Inflammatory macrophage (primary cell): ENCODE measurements at places on chromosomes 7 and 10.
A peak's percentile ranks its signal among the peaks of the same experiment; 100 is the strongest.

- no peak for DNase-seq
Measured at GRCh38 chr10:42960991-42961795, 115.7 kb upstream of the RET start.

DNA sequence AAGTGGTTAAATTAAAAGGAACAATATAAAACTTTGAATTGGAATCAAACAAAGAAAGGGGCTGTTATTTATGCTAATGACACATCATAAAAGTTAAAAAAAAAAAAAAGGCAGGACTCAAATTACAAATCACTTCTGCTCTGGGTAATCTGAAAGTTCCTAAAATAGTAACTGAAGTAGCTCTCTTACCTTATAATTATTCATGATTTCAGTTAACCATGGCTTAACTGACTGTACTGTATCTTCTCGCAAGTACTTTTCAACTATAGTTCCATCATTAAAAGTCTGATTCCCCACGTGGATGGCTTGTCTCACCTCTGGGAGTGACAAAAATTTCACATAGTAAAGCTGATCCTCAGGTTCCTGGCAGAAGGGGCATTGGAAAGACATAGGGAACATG, 82.5 kb downstream of the CPVL start:
- no peak for DNase-seq

DNA sequence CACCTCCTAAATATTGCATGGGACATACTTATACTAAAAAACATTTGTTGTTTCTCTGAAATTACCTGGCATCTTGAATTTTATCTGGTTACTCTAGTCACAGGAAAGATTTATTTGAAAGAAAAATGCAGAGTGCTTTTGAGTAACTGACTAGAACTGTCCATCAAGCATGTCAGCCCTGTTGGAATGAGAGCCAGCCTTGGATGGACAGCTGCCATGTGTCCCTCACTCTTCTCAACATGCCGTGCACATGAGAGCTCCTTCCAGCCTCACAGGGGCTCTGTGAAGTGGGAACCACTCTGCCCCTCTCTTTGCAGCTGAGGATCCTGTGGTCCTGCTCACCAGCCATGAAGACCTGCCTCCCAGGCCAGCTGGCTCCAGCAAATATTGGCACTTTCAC, 118.3 kb upstream of the SHH start:
- DNase-seq = no peak

GRCh38 chr10:19164461-19164860, 115.9 kb downstream of the MALRD1 start:
- DNase-seq = no peak

- DNase-seq = no peak
Measured at GRCh38 chr7:73832806-73833205, 2.0 kb downstream of the CLDN4 start.

DNA sequence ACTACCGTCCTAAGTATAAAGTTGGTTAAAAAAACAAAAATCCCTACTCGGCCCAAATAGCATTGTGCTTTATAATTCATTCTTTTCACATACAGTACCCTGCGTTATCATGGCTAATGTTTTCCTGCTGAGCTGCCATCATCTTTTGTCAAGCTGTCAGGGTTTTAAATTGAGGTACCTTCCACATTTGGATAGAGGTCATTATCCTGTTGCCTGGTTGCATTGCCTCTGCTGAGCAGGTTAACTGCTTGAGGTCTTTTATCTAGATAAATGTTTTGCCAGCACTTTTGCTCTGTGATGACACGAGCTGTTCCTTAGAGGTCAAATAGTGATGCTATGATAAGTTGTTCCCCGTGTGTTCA, 94.4 kb upstream of the FZD1 start:
- DNase-seq = no peak

- peak; percentile 39 for DNase-seq
Measured at GRCh38 chr7:69827558-69827957, 229.3 kb downstream of the AUTS2 start.

- DNase-seq = no peak
Measured at GRCh38 chr10:31171402-31172083, 139.9 kb upstream of the ZNF438 start.

- no peak for DNase-seq
Measured at GRCh38 chr7:151453326-151453791, 13.4 kb upstream of the CRYGN start.

GRCh38 chr7:128204455-128204854, 36.6 kb upstream of the LEP start:
- DNase-seq = no peak

- DNase-seq = no peak
Measured at GRCh38 chr7:47794016-47794415, 154.2 kb downstream of the PKD1L1 start.

DNA sequence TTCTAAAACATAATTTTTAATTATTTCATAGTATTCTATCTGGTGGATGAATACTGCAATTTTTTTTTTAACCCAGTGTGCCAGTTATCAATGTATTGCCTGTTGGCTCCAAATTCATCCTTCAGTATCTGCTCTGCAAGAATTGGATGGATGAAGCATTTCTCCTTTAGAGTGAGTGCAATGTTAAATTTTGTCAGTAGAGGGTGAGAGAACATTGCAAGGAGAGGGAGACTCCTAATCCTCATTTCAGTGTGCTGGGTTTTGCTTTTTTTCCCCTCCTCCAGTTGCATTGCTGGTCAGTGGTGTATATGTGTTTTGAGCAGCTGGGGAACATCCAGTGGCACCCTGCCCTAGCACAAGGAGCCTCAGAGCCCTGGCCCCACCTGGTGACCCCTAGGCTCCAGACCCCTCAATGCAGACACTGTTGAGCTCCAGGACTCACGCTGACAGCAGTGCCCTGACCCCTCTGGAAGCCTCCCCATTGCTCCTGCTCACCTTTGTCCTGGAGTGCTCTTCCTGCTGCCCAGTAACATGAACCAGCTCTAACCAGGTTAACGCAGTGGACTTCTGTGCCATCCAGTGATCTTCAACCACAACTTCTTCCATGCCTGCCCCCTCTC, 199.4 kb downstream of the USP6NL start:
- no peak for DNase-seq

DNA sequence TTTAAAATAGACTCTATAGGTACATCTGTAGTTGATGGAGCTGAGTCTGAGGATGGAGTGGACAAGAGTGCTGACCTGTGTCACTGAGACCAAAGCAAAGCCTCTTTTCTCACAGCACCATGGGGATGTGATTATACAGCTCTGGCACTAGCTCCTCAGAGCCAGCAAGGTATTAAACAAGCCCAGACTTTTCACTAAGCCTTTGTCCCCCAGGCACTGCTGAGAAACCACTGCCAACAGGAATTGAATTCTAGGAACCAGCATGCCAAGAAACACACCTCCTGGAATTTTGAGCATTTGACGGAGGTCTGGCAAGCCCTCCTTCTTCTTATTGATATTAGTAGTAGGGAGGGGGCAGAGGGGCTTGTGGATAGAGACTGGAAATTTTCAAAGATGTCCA, 147.0 kb downstream of the C1GALT1 start:
- no peak for DNase-seq

DNA sequence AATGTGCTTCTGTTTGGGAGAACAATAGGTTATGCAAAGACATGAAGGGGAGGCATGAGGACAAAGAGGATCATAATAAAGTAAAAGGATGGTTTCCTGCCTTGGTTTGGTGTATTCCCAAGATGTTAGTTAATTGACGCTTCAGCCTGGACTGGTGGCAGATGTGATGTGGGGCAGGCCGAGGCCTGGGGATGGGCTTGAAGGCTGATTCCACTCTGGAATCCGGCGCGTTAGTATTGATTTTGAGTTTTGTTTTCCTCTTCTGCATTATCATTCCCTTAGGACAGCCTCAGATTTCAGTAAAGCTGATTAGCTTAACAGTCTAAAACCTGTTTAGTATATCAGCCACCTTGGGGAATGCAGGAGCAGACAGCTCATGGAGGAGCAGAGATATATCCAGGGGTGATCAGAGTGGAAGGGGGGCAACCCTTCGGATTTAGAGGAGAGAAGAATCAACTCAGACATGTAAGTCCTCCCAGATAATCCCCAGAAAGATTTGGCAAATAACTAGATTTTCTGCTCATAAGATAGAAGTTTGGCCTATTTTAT, 159.8 kb upstream of the MTPN start:
- no peak for DNase-seq

DNA sequence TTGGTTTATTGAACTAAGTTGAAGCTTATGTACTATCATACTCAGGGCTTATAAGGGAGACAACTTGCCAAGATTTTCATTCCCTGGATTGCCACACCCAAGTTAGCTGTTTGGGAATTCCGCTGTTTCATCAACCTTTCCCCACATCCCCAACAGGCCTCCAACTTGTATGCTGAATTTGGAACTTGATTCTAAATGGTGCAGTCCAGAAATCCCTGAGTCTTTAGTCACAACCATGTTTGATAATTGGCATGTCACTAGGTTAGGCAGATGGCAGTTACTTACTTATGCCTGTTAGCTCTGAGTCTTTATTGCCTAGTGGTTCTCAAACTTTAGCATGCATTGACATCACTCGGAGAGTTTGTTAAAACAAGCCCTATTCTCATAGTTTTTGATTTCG, 135.4 kb upstream of the PRPS1L1 start:
- no peak for DNase-seq

GRCh38 chr7:141715794-141716689, 7.9 kb downstream of the WEE2 start:
- no peak for DNase-seq

DNA sequence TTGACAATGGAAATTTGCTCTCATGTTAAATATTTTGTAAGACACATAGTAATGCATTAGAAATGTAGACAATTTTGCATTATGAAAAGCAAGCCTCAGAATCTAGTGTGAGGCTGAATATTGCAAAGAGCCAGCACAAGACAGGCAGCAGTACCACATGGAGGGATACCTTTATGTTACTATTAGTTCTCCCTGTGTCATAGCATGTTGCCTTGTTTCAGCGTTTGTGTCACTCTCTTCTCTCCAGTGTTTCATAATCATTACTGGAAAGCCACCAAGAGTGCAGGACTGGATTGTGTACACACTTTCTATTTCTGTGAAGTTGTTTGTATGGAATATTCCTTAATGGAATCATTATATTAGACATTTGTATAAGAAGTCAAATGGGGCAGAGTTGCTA, 8.5 kb downstream of the AHR start:
- DNase-seq = no peak

GRCh38 chr10:63005246-63005645, 127.9 kb upstream of the NRBF2 start:
- no peak for DNase-seq

GRCh38 chr10:70476249-70477035, 2.1 kb upstream of the PALD1 start:
- DNase-seq = no peak

DNA sequence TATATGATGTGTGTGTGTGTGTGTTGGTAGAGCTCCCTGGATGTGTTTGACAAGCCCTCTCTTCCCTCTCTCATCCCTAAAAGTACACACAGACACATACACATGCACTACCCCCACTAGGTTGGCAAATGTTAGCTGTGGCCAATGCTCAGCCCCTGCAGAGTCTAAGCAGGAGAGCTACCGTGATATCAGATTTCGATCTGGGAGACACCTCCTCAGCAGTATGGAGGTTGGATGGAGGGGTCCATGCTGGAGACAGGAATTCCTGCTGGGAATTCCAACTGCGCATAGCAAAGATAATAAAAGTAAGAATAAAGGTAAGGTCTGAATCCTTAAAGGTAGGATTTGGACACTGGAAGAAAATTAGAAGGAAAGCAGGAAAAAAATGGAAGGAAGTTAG, 85.7 kb downstream of the C10orf90 start:
- no peak for DNase-seq

- no peak for DNase-seq
Measured at GRCh38 chr10:29329420-29329819, 40.5 kb downstream of the LYZL1 start.

DNA sequence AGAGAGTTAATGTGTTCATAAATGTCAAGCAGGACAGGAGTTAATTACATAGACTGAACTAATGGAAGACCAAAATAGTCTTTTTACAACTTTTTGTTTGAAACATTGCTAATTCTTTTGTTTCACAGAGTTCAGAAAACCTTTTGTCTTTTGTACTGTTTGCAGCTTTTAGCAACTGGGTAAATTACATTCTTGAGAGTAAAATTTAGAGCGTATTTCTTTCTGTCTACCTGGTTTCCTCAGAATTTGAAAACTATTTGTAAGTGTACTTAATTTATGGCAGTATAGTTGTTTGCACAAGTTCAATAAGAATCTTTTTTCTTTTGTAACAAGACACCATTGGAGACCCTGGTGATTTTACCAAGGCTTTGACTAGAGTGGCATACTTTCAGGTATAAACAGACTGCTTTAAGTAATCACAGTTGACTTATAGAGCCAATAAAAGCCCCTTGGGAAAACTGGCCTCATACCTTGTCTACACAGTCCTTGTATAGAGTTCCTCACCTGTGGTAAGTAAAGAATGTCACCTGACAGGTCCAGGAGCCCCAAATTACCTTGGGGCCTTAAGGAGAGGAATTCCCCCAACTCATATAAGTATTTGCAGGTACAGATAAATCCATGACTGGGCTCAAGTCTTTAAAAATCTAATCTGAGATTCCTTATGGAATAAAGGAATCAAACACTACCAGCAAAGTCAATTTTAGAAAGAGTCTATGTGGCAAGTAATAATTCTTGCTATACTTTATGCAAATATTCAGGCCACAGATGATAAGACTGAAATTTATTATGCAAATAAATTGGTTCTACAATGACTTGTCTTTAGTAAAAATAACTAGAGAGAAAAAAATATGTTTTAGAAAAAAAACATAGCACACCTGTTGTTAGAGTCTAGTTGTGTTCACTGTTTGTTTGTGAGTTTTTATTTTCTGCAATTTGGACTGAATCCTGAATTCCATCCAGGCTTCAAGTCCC, 23.6 kb upstream of the CREB3L2 start:
- DNase-seq = no peak

DNA sequence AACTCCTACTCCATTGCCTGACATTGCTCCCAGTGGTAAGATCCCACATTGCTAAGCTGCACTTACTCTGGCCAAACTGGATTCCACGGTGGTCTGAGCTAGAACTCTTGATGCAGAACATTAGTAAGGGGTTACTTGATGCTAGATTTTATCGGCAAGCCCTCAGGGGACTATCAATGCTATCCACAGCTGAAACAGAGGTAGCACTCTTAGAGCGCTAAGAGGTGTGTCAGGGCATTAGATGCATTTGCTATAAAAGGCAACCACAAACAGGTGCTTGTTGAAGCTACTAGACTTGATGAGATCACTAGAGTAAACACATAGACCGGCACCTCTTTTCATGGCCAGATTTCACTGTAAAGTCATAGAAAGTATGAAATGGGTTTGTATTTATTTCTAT, 116.3 kb downstream of the MDFIC start:
- DNase-seq = no peak
